ENCODE measurements at places on chromosomes 7 and 10.
A peak's percentile ranks its signal among the peaks of the same experiment; 100 is the strongest.

GRCh38 chr10:88530093-88530492 lies 53.0 kb downstream of the RNLS start:
- no peak for DNase-seq

DNA sequence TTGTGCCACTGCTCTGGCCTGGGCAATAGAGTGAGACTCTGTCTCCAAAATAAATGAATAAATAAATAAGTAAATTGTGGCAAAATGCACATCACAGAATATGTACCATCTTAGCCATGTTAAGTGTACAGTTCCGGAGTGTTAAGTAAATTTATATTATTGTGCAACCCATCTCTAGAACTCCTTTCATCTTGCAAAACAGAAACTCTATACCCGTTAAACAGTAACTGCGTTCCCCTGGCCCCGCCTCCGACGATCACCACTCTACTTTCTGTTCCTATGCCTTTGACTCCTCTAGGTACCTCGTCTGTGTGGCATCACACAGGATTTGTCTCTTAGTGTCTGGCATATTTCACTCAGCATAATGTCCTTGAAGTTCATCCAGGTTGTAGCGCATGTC lies 356.4 kb upstream of the FOXK1 start:
- DNase-seq, result no peak

DNA sequence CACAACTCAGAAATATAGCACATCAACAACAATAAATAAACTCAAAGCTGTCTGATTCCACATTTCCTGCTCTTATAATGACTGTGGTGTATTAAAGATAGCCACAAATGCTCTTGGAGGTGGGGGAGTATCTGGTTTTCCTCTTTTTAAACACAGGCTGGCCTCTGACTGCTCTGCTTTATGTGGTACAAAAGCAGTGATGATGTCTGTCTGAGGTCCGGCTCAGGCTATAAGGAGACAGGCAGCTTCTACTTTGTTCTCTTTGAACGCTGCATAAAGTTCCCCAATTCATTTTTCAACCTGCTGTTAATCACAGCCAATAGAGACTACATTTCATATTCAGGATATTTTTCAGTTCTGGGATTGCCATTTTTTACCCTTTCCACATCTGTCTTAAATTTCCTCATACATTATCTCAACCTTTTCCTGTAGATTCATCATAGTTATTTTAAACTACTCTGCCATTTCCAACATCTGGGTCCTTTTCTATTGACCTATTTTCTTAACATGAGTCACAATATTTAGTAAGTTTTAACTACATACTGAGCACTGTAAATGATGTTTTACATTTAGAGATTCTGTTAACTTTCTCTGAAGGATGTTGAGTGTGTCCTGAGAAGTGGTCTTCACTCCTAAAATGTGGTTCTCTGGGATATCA lies 64.9 kb downstream of the CRPPA start:
- DNase-seq, result no peak

GRCh38 chr10:31133792-31134310 lies 102.2 kb upstream of the ZNF438 start:
- DNase-seq, result peak; percentile 57

DNA sequence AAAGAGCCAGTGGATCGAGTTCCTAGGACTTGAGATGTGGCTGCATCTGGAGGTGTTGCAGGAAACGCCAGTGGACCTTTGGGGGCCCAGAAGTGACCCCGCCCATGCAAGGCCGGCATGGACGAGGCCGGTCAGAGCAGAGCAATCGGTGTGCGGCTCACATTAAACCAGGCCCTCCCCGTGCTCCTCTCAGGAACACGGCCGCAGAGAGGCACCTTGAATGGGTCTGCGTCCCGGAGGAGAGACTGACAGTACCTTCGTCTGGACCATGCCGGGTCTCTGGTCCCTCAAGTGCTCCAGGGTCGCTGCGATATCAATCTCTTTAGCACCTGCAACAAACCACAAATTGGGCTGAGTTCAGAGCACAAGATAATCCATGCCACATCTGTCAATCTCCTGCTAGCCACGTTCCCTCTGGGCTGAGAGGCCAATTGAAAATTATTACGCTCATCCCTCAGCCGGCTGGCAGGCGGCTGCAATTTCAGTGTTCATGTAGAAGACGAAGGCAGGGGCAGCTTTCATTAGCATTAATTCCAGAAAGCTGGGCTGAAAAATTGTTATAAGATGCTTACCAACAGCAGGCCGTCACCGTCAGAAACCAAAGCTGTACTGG lies 212.0 kb downstream of the DNAJB6 start:
- no peak for DNase-seq

GRCh38 chr7:2190531-2190930 lies 42.2 kb downstream of the MAD1L1 start:
- no peak for DNase-seq

DNA sequence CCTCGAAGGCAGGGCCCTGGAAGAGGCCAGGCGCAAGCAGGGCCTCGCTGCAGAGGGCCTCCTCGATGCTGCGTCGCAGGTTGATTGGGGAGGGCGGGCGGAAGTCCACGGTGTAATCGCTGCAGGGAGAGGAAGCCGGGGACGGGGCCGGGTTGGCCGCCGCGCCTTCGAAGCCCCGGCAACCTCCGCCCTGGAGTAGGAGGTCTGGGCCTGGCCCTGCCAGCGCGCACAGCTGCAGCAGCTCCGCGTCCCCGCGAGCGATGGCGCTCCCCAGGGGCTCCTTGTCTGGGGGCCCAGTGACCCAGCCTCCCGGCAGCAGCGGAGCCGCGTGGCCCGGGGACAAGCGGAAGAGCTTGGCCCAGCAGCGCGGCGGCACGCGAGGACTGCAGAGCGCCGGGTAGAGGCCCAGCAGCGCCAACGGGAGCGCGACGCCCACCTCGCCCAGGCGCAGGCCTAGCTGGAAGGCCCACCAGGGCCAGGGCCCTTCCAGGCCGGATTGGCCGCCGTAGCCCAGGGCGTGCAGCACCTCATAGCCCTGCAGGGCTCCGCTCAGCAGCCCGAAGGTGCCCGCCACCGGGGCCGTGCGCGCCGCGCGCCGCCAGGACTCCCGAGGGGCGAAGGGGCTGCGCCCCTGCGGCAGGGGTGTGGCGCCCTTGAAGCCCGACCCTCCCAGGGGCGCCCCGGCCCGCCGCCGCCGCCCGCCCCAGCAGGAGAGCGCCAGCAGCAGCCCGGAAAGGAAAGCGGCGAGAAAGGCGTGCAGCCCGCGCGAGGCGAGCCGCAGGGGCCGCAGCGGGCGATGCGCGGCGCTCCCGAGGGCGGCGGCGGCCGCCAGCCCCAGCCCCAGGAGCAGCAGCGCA lies 7.8 kb upstream of the RBM28 start:
- no peak for DNase-seq

DNA sequence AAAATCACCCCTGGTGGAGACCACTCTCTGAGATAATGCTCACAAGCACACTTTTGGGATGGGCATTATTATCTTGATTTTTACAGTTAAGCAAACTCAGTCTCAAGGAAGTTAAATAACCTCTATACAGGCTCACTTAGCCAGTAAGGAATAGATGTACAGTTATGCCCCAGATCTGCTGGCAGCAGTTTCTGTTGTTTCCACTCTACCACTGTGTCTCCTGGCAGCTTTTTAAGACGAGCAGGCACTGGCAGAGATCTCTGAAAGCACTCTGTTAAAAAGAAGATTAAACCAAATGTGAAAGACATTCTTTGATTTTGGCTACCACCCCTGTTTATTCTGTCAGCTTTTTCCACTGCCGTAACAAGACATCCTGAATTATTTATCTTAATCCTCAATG lies 73.2 kb downstream of the SRI start:
- no peak for DNase-seq

DNA sequence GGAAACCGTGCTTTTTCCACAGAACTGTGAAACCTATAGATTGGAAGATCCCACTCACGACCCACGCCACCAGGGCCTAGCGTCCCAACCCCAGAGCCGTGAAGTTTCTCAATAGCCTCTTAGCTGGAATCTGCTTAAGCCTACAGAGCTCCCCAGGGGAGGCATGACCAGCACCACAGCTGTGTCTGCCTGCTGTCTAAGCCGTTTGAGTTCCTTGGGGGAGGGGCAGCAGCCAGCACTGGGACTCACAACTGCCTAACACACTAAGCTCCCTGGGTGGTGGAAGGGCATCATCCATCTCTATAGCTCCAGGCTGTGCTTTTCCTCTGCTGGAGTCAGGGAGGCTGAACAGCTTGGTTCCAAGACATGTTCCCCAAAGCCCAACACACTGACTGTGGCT lies 26.0 kb upstream of the TMEM140 start:
- no peak for DNase-seq

- no peak for DNase-seq
Measured at GRCh38 chr10:35940141-35941041, 298.3 kb upstream of the FZD8 start.

Data from stimulated activated CD4-positive, alpha-beta T cell treated with anti-CD3 and anti-CD28 coated beads, Interleukin-1b, Interleukin-23, amount 100 ng/mL, for 1 hour (primary cell).